Activated CD8-positive, alpha-beta memory T cell treated with anti-CD3 and anti-CD28 coated beads, Interleukin-2, amount 10 ng/mL, durations not matched to agents 7 days and 5 days (primary cell): ENCODE measurements at places on chromosomes 7 and 10. TPM values are rescaled to one million over a fixed set of nuclear protein-coding genes. Genes with fewer than 3 reads are reported as not detected.
A peak's percentile ranks its signal among the peaks of the same experiment; 100 is the strongest.

Gene CTTNBP2
- not detected for total RNA-seq

GRCh38 chr7:122291189-122291588 lies 13.4 kb downstream of the FEZF1 start:
- no peak overlapping the region for H3K4me3 ChIP-seq
- no peaks in the 10 kb centered on the region for H3K4me1 ChIP-seq
- no peak overlapping the region for H3K27ac ChIP-seq
- H3K36me3 ChIP-seq: no peaks in the 10 kb centered on the region

DNA sequence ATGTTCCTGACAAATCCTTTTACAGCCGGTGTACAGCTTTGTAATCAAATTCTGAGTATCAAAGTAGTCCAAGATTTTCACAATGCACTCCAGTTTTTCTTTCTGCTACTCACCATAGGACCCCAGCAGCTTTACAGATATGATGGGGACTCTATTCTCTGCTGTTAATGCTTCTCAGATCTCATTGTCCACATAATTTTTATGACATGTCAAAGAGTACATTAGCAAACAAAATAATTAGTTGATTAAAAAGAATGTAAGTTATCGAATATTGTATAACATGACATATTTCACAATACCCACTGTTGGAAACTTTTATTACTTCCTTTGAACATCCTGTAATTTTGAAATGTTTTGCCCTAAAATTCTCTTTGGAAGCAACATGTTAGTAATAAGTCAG lies 81.4 kb upstream of the KIAA1217 start:
- H3K27me3 ChIP-seq: no peaks in the 10 kb centered on the region
- H3K36me3 ChIP-seq: no peaks in the 10 kb centered on the region
- no peak overlapping the region for H3K4me3 ChIP-seq
- no peak overlapping the region for H3K27ac ChIP-seq
- no peaks in the 10 kb centered on the region for H3K4me1 ChIP-seq
- no peak for DNase-seq

GRCh38 chr10:52778511-52779392 lies 6.2 kb upstream of the MBL2 start:
- no peak overlapping the region for H3K27ac ChIP-seq
- H3K36me3 ChIP-seq: no peaks in the 10 kb centered on the region
- H3K4me3 ChIP-seq: no peak overlapping the region
- no peaks in the 10 kb centered on the region for H3K27me3 ChIP-seq

DNA sequence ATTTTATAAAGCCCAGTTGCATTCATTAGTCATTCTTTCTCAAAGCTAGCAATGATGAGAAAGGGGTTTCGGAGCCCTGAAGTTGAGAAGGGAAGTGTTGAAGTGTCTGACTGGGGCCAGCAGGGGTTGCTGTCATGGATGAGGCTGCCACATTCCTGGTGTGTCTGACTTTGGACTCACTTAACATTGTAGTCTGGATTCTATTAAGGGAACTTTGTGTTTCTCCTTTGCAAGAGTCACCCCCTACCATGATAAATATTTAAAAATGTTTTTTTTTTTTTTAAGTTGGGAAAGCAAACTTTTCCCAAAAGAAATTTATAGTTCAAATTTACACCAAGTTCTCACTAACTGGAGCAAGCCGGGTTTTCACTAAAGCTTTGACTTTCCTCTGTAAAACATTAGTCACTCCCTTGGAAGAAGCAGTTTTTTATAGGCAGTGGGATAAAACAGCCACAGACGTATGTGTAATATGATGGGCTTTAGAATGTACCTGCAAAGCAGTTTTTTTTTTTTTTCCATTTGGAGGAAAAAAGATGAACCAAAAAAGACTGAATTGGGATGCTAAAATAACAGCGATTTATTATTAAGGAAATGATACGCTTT lies 243.6 kb downstream of the TWIST1 start:
- DNase-seq: no peak
- H3K27me3 ChIP-seq: no peaks in the 10 kb centered on the region
- H3K4me3 ChIP-seq: no peak overlapping the region
- no peak overlapping the region for H3K27ac ChIP-seq
- no peaks in the 10 kb centered on the region for H3K36me3 ChIP-seq
- H3K4me1 ChIP-seq: no peaks in the 10 kb centered on the region

- H3K36me3 ChIP-seq: no peaks in the 10 kb centered on the region
- H3K27me3 ChIP-seq: no peaks in the 10 kb centered on the region
- no peak for DNase-seq
- H3K4me3 ChIP-seq: no peak overlapping the region
These were observed 276.9 kb downstream of the TNS3 start for GRCh38 chr7:47304727-47305719.

GRCh38 chr10:73263693-73264347 lies 11.4 kb upstream of the MRPS16 start:
- H3K4me1 ChIP-seq: peaks cover 3% of the 10 kb centered on the region
- no peak for DNase-seq
- no peak overlapping the region for H3K4me3 ChIP-seq

GRCh38 chr7:140640727-140641523 lies at the start of gene DENND2A:
Gene DENND2A, minus strand, starts transcription at chr7:140640813. Its CDS starts 38,416 bp downstream, at chr7:140602397.
- no peaks in the 10 kb centered on the region for H3K36me3 ChIP-seq
- peaks cover 11% of the 10 kb centered on the region for H3K4me1 ChIP-seq
- peak within 1 kb of the TSS; percentile 61 for H3K4me3 ChIP-seq
- no peak for DNase-seq
